ENCODE measurements at places on chromosomes 4 and X.

GRCh38 chr4:111864066-111864465 lies 281.2 kb upstream of the FAM241A start:
- no peak for DNase-seq

DNA sequence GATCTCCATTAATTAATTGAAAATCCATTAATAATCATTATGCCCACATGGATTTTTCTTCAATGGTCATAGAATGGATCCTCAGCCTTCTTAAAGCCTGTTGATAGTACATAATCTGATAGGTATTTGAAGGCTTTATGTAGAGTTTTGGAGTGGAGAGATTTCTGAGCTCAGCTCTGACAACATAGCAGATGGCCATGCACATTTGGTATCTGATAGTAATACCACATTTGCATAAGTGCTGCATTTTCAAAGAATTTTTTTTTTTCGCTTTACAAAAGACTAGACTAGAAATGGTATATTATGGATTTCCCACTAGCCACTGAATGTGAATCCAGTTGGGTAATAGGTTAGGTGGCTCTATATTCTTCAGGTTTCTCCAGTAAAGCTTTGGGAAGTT lies 440.6 kb downstream of the FGF13 start:
- no peak for DNase-seq

DNA sequence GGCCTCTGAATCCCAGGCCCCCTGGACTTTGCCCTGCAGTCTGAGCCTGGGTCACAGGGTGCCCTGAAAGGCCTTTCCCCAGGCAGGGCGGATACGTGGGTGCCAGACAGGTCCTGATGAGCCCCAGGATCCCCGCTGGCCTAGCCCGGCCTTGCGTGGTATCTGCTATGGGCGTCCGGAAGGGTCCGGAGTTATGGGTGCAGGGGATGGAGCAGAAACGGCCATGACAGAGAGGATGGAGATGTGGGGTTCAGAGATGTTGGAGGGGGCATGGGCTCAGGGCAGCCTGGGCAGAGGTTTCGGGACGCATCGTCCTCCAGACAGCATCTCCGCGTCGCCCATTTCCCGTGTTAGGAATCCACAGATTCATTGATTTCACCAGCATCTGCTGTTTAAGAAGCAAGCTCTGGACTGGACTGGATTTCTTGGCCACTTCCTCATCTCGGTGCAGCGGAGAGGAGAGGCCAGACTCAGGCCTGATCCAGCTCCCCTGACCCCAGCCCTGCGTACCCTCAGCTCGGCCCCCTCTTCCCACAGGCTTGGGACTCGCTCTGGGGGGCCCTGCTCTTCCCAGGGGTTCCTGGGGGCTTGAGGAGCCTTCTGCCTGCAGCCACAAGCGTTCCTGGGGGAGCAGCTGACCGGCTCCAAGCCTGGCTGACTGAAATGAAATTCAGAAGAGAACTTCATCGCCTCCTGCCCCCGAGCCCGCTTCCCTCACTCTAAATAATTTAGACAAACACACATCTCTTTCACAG lies 86.9 kb upstream of the ADRA2C start:
- DNase-seq: no peak

- DNase-seq: no peak
Observed at GRCh38 chr4:85862896-85863295, 387.9 kb downstream of the ARHGAP24 start.

DNA sequence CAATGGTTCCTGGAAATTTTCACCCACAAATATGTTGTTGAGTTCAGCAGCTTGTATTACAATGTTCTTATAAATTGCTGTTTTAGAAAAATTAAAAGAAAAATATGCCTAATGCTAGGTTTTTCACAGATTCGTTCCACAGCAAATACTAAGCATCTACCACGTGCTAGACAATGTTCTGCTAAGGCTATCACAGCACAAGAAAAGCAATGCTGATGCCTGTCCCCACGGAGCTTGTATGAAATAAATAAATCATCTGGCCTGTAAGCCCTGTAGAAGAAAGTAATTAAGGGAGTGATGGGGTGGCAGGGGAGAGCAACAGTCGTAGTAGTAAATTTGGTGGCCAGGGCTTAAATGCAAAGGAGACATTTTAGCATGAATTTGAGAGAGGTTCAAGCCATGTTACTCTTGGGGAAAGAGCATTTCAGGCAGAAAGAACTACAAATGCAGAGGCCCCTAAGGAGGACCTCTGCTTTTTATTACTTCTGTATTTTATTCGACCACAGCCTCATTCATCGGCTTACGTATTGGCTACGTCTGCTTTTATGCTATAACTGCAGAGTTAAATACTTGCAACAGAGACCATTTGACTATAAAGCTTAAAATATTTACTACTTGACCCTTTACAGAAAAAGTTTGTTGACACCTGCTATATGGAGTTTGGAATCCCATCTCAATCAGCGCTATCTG lies 36.3 kb downstream of the ARAP2 start:
- DNase-seq: no peak

GRCh38 chrX:20623448-20623847 lies 356.7 kb upstream of the RPS6KA3 start:
- DNase-seq: no peak

- DNase-seq: no peak
Observed at GRCh38 chr4:110310795-110311194, 112.4 kb upstream of the ELOVL6 start.

GRCh38 chrX:38583181-38583580 lies 21.8 kb downstream of the TSPAN7 start:
- no peak for DNase-seq

DNA sequence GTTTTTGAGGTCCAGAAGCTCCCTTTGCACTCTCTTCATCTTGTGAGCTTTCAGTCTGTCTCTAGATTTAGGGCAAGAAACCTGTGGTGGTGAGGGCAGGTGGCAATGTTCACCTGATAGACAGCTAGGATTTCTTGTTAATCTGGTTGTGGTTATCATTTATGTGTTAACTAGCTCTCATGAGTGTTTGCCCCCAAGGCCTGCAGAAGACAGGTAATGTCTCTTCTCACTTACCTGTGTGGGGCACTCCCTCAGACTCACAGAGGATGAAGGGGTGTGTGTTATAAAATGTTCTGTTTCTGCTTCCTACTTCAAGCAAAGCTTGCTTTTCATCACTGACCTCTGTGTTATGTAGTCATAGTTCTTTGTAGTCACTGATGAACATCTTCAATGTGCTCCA lies 17.8 kb downstream of the EGF start:
- DNase-seq: no peak

DNA sequence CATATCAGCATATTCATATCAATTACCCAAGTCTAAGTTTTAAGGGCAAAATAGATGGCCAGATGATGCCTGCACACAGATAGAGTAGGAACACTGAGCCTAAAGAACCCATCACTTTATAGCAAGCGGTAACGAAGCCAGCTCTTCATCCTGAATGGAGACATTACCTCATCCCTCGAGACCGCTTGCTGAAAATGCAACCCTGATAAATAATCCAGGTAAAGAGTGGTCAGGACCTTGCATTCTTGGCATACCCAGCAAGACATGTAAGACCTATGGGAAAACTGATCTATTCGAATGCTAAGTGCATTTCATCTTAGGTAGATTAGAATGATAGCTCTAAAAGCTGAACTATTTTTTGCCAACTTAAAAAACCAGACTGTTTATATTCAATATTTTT lies 25.3 kb downstream of the DCHS2 start:
- no peak for DNase-seq

- DNase-seq: no peak
Observed at GRCh38 chr4:14902342-14902741, 99.9 kb upstream of the CPEB2 start.

- no peak for DNase-seq
Observed at GRCh38 chr4:25563071-25563564, 92.5 kb upstream of the SLC34A2 start.

GRCh38 chr4:140662082-140662869 lies 93.5 kb upstream of the UCP1 start:
- DNase-seq: no peak

DNA sequence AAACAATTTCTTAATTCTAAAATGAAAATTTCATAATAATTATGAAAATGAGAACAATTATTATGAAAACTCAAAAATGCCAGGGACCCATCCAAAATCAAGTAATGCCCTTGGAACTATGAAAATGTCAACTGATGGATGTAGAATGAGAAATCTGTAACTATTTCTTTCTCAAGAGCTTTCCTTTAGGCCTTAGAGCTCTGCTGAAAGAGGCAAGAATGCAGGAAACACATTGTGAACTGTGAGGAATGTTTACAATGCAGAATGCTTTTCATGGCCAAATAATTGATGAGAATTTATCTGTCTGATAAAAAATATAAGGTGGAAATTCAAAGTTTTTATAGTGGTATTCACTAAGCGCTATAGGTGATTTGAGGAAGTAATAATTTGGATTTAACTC lies 207.1 kb upstream of the PCDH18 start:
- no peak for DNase-seq

GRCh38 chr4:135508006-135508714 lies 1306.6 kb upstream of the PABPC4L start:
- DNase-seq: no peak

DNA sequence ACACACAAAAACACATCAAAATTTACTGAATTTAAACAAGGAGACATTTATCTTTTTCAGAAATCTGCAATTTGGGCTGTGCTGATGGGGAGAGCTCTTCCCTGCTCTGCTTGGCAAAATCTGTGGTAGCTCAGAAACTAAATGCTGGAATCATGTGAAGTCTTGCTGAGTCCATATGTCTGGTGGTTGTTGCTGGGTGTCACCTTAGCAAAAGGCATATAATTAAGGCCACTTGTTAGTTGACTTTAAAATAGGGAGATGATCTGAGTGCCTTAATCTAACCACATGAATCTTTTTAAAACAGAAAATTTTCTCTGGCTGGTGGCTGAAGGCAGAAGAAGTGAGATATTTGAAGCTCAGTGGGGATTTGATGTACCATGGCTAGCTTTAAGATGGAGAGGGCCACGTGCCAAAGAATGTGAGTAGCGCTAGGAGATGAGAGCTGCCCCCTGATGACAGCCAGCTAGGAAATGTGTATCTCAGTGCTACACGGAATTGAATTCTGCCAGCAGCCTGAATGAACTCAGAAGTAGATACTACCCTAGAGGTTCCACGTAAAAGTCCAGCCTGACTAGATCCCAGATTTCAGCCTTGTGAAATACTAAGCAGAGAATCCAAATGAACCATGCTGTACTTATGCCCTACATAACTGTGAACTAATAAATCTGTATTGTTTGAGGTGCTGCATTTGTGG lies 7.6 kb upstream of the GUF1 start:
- no peak for DNase-seq
